ENCODE measurements at places on chromosomes 12 and 14. TPM values are rescaled to one million over a fixed set of nuclear protein-coding genes. Genes with fewer than 3 reads are reported as not detected.
A peak's percentile ranks its signal among the peaks of the same experiment; 100 is the strongest.

The PTHLH gene
- total RNA-seq, result not detected

The TRPV4 gene
- total RNA-seq, result not detected

The VRTN gene
- total RNA-seq, result not detected

DNA sequence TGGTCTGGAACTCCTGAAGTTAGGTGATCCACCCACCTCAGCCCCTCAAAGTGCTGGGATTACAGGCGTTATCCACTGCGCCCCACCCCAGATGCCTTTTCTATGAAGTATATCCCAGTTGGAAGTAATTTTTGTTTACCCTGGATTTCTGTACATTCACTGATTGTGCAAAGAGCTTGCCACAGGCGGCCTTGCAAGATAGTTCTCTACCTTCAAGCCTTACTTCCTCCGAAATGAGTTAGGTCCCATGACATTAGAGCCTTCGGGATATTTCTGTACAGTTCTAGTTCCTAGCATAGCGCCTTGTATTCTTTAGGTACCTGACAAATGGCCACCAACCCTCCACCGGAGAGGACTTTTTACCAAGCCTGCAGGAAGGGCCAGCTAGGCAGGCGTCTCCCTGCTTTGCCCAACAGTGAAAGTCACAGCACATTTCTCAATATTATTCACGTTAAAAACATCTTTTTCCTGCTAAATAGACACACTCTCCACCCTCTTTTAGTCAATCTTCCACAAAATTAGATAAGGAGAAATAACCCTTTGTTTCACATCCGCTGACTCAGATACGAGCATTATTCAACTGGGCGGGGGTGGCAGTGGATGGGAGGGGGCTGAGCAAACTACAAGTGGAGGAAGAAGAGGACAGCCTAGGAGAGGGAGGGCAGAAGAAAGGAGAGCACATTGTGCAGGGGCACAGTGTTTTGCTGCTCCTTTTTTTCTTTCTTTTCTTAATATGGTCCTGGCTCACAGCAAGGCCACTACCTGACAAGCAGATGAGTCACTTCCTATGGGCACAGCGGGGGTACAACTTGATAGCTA, 40.0 kb upstream of the CAPRIN2 start:
- peak; percentile 88 for DNase-seq

The CFAP73 gene
- total RNA-seq, result not detected

- no peak for DNase-seq
These were observed 629.0 kb downstream of the MED13L start for GRCh38 chr12:115648463-115648862.

DNA sequence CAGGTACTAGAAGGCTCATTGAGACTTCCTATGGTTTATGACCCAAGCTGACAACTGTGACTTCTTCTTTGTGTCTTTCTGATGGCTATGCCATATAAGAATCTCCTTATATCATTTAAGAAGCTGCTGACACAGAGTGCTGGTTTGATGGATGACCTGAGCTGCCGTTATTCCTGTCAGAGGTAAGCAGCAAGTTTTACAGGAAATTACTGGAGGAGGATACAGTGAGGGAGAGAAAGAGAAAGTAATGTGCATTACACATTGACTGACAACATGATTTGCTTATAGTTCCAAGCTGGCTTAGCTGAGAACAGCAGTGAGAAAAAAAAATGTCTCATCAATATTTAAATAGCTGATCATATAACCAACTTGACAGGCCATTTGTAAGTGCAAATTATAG, 981.4 kb downstream of the FSCB start:
- no peak for DNase-seq

The NUAK1 gene
- total RNA-seq, result 20.4 TPM

GRCh38 chr14:39582028-39582654, 149.9 kb upstream of the FBXO33 start:
- DNase-seq, result no peak

DNA sequence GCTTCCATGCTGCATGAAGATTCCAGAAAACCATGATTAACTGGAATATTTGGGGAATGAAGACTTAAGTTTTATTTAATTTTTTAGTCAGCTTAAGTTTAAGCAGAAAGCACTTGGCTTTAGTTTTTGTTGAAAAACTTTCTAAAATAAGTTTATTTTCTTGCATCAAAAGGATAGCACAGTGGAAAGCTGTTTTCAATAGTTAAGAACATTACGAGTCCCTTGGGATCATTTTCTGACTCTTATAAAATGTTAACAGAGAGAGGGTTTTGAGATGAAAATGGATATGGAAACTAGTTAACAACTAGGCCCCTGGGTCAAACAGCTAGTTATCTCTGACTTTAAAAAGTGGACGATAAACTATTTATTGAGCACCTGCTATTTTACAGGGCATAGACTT, 181.9 kb upstream of the SLC38A2 start:
- DNase-seq, result no peak

DNA sequence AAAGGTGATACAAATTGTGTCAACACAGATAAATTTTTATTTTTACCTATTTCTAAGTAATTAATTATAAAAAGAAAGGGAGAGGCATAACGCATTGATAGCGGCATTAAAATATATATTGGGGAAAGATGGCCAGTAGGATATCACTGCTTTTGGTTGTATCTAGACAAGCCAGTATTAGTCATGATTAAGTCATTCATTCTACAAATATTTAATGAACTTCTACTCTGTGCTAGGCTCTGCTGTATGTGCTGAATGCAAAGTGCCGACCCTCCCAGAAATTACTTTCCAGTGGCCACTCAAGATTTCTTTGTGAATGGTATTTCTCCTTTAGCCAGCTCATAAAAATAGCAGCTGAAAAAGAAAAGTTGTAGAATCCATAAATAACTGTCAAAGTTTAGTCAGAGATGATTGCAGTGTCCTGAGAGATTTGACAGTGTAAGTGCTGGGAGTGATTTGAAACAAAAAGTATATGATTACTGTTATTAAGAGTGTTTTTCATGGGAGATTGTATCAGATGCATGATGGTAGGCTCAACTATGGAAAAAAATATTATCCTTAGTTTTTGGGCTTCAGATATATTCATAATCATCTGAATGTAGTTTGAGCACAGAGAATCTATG, 133.2 kb downstream of the MGAT4C start:
- DNase-seq, result no peak

GRCh38 chr12:5026342-5026938, 17.2 kb upstream of the KCNA5 start:
- no peak for DNase-seq

The PTGDR gene
- not detected for total RNA-seq

DNA sequence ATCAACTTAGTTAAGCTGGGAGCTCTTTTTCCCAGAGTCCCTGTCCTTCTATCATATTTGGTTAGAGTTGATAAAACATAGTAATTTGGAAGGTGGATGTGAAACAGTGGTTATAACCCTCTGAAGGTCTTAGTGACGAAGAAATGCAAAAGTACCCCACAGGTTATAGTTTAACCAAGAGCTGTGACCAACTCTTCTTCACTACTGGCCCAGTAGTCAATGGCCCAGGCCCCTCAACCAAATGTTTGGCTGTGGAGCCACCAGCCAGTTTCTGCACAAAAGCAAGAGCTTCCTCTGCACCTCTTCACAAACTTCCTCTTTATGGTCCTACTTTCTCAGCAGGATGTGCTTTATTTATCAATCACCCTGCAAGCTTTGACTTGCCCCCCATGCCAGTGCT, 132.6 kb downstream of the BMP4 start:
- no peak for DNase-seq

DNA sequence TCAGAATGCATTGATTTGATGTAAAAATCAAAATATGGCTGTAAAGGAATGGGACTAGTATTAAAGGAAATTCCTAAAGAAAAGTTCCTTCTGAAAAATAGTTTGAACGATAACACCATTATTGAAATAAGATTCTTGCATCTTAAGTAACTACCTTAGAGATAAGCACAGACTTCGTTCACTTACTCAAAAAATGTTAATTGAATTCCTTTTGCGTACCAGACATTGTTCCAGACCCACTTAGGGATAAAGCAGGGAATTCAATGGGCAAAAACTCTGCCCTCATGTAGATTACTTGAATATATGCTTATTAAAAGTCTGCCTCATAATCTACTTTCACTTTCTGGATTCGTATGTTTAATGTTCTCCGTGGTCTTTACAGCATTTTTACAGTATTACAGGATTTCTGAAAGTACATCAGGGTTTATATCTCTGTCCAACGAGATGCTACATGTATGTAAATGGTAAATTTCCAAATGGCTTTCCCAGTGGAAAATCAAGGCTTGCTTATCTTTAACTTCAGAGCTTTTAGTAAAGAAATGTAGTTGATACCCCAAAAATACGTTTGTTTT, 213.7 kb downstream of the GXYLT1 start:
- no peak for DNase-seq

DNA sequence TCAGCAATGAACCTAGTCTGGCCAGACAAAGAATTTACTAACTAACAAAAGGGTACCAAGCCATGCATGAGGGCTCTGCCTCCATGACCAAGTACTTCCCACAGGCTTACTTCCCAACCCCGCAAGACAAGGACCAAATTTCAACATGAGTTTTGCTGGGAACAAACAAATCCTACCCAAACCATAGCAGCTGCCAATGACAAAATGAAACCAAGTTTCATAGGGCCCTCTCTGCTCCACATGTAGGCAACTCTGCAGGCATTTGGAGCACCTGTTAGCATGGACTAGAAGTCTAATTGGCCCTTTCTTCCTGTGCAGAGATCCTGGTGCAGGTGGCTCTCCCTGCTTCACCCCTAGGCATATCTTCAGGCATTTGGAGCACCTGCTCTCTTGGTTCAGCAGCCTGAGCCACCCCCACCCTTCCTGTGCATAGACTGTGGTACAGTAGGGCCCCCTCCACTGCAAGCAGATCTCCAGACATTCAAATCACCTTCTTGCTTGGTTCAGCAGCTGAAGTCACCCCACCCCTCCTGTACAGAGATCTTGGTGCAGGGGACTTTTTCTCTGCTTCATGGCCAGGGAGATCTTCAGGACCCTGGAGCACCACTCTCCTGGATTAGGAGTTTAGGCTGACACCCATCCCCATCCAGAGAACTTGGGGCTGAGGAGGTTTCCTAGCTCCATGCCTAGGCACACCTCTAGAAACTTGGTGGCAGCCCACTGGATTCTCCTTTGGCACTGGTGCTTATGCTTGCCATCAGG, 308.7 kb downstream of the RPAP3 start:
- DNase-seq, result no peak

DNA sequence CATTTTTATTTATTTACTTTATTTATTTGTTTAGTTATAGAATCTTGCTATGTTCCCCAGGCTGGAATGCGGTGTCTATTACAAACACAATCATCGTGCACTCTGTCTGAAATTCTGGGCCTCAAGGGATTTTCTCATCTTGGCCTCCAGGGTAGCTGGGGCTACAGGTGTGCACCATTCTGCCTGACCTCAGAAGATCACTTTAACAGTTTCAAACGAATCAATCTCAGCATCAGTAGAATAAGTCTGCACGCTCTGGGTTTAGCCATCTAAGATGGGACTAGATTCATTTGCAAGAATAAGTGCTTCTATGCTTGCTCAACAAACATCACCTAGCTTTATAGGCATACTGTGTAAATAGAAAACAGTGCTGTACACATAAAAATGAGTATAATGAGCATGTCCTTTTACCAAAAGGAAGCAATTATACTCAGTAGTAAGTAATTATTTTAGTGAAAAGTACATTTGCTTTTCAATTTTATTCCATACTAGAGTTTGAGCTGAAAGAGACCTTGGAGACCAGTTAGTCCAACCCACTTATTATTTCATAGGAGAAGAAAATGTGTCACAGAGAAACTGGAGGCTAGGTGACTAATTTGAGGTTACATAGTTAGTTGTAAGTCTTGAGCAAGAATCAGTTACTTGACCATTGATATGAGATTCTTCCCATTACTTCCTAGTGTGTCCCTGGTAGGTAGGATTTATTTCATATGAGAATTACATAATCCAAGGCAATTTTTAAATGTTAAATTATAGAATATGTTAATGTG, 456.5 kb upstream of the LMO3 start:
- DNase-seq, result no peak

- no peak for DNase-seq
These were observed 267.0 kb downstream of the RPL10L start for GRCh38 chr14:46384611-46385010.

The HCAR1 gene
- total RNA-seq, result not detected

The LRTM2 gene
- not detected for total RNA-seq

GRCh38 chr12:96371790-96372699, 28.2 kb downstream of the CDK17 start:
- DNase-seq, result no peak

GRCh38 chr12:14952299-14952921, 9.0 kb downstream of the ARHGDIB start:
- no peak for DNase-seq

The CCDC175 gene
- total RNA-seq, result not detected

DNA sequence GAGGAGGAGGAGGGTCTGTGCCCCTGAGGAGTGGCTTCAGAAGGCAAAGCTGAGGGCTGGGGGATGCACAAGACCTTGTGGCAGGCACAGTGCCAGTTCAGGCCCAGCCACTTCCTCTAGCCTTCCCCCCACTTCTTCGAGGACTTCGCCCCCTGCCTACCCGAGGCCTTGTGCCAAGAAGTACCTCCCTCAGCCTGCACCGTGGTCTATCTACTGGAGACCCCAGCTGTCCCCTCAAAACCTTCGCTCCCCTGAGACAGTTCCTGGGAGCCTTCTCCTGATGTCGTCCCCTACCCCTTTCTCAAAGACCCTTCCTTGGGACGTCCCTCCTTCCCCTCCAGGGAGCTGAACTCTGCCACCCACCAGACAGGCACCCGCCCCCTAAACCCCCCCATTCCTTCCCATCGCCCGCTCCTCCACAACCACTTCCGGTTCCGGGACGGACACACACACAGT, 604 bp downstream of the ZNF384 start:
- DNase-seq, result peak; percentile 86

- no peak for DNase-seq
These were observed 97.4 kb downstream of the LMNTD1 start for GRCh38 chr12:25455696-25456095.

DNA sequence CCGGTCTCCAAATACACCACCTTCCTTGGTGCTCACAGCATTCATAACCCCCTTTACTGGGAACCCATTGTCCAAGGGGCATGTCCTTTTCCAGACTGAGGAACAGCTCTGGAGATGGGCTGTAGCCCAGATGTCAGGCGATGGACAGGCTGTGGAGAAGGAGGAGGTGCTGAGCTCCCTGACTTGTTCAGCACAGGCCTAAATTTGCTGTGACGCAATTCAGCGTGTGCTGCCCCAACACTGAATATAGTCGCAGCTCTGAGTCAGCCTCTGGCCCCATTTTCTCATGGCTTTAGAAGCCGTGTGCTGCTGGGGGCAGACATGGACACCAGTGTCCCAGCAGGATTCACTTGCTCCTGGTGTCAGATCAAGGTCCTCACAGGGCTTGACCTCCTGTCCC, 269.1 kb downstream of the EMP1 start:
- no peak for DNase-seq

The ACRBP gene
- total RNA-seq, result not detected

The FGF6 gene
- not detected for total RNA-seq

The NFYB gene
- total RNA-seq, result 66.1 TPM

The KLHL33 gene
- total RNA-seq, result not detected

All from G401 (cell line).